ENCODE measurements at places on chromosomes 3 and 15.
A peak's percentile ranks its signal among the peaks of the same experiment; 100 is the strongest.

DNA sequence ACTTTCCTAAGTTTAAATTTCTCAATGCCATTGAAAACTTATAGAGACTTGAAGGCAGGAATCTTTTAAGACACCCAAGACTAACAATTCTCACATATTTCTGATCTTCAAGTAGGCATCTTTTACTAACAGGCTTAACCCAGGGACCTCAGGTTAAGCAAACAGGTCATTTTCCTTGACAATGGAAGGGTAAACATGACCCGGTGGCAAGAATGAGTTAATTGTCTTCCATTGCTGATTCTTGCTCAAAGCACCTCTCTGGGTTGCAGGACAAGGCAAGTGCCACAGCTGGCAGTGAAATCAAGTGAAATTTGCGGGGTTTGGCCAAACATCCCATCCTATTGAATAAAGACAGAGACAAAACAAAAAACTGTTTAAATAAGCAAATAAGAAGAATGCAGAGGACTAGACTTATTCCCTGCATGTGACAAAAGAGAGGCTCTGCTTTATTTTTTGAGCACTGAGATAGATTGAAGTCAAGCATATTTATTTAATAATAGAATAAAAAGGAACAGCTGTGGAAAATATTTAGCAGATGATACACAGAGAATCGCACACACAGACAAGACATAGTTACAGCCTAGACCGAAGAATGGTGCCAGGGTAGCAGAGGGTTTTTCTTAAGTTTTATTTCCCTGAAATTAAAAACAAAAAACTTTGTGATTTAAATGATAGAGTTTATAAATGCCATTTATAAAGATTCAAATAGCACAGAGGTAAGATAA lies 56.0 kb upstream of the MITF start:
- no peak for DNase-seq

GRCh38 chr3:172305552-172305951 lies 142.7 kb downstream of the GHSR start:
- no peak for DNase-seq

DNA sequence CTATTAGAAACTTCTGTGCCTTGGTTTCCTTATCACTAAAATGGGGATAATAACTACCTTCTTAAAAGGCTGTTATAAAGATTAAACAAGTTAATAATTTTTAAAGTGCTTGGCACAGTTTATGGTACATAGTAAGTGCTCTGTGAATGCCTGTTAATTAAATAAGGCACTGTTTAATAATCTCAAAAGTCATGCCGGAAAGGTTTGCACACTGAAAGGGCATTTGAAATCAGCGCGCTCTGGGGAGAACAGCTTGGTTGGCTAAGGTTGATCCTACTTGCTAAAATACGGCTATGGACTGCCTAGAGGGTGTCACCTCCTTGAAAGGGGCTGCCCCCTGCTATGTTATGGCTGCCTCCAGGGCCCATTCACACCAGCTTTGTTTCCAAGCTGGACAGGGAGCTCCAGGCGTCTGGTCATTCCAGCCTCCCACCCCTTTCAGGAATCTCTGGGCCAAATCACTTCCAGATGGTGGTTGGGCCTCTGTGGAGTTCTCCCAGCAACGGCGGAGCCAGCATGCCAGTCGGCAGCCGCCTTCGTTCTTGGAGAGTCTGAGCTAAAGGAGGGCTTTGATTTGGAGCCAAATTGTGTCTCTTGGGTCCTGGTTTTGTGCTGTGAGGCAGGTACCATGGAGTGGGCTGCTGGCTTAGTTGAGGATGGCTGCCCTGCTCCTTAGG lies 5.9 kb downstream of the FLNB start:
- DNase-seq, result no peak

DNA sequence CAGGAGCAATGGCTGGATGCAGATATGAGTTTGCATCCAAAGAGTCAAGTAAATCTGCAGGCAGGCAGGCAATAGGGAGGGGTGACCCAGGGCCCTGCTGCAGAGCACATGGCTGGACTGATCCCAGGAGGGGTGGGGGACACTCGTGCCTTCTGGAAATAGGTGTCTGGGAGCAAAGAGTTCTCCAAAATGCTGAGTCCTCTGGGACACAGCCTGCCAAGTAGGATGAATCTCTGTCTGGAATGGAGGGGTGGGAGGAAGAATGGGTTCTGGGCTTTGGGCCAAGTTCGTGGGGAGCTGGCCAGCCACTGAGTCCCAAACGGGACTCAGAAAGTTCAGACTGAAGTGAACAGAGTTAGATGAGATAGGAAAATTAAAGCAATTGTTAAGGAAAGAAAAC lies 214.5 kb downstream of the MTHFS start:
- DNase-seq, result no peak

GRCh38 chr3:23172059-23172458 lies 31.1 kb upstream of the UBE2E2 start:
- DNase-seq, result no peak

GRCh38 chr15:63091679-63092446 lies 29.8 kb upstream of the LACTB start:
- DNase-seq, result no peak

- DNase-seq, result no peak
Measured at GRCh38 chr3:38047896-38048295, 8.9 kb downstream of the DLEC1 start.

GRCh38 chr3:135240426-135240825 lies 445.4 kb downstream of the EPHB1 start:
- DNase-seq, result no peak

- no peak for DNase-seq
Measured at GRCh38 chr3:38617586-38617985, 31.9 kb downstream of the SCN5A start.

- DNase-seq, result no peak
Measured at GRCh38 chr3:171948674-171949073, 90.7 kb upstream of the FNDC3B start.

DNA sequence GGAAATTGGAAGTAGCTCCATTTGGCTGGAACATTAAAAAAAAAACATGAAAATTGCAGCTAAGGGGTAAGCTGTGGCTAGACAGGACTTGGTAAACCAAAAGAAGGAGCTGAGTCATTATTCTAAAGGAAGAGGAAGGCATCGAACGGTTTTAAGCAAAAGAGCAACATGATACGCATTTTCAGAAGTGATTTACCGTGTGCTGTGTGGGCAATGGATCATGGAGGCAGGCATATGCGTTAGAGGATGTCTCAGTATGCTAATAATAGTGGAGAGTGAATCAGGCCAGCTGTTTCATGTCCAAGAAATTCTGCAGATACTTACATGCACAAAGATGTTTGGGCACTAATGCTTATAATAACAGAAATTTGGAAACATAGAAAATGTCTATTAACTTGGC lies 409.1 kb upstream of the ATP11B start:
- DNase-seq, result no peak

GRCh38 chr3:101876142-101876541 lies 26.8 kb downstream of the NFKBIZ start:
- DNase-seq, result no peak

DNA sequence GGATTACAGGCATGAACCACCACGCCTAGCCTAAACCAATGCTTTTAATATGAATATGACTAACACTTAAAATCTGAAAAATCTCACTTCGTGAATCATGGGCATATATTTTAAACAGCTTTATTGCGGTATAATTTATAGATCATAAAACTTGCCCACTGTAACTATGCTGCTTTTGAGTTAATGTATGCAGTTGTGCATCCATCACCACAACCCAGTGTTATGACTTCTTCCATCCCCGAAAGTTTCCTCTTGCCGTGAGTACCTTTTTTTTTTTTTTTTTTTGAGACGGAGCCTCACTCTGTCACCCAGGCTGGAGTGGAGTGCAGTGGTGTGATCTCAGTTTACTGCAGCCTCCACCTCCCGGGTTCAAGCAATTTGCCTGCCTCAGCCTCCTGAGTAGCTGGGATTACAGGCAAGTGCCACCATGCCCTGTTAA lies 7.1 kb downstream of the KAT2B start:
- DNase-seq, result no peak

DNA sequence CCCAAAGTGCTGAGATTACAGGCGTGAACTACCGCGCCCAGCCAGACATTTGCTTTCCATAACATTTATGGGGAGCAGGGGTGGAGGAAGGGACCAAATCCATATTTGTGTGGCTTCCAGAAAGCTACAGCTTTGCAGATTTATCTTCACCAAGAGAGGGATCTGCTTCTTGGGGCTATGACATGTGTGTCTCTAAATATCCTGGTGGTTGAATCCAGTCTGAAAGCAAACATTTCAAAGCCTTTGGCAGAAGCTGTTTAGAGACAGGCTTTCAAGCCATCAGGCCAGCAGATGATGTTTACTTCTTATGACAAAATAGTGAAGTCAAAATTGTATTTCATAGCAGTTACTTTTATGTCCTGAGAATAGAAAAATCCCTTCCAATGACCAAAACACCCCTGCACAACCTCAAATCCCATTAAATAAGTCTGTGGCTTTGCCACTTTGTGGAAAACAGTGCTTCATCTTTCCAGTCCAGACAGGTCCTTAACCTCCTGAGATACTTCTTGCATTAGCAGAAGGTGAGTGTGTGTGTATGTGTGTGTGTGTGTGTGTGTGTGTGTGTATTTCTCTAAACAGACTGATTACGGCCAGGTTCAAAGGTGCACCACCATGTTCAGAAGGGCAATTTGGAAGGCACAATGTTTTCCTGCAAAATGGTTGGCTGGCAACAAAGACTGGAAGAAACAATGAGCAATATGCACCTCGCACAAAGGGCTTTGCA lies 191.4 kb upstream of the LRIG1 start:
- no peak for DNase-seq

- no peak for DNase-seq
Measured at GRCh38 chr15:59532770-59533379, 78.7 kb upstream of the GCNT3 start.

GRCh38 chr3:9933561-9934234 lies at the start of gene CRELD1:
CRELD1 (plus strand) TSS chr3:9933834; CDS start chr3:9934439, 605 bp downstream.
- peak; percentile 96 for DNase-seq

- no peak for DNase-seq
Measured at GRCh38 chr3:38229036-38229435, 36.6 kb upstream of the SLC22A13 start.

- DNase-seq, result no peak
Measured at GRCh38 chr3:180116203-180116602, 79.5 kb upstream of the PEX5L start.

DNA sequence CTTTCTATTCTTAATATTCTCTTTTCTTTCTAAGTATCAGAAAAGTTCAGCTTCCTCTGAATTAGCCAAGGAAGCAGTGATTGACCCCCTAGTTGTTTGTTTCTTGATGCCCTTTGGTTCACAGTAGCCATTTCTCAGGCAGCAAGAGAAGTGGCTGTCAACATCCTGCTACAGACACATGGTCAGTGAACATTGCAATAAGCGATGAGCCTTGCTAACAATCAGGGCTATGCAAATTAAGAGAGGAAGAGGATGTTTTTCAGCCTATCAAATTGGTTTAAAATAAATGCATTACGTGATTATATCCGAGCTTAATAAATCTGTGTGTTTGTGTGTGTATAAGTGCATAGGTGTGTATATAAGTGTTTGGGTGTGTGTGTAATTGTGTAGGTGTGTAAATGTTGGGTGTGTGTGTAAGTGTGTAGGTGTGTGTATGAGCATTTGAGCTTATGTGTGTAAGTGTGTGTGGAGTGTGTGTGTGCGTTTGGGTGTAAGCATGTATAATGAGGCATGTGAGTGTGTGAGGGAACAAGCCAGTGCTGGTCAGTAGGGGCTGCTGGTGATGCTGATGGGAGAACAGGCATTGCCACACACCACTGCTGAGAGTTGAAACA lies 78.1 kb upstream of the XCR1 start:
- DNase-seq, result no peak

- no peak for DNase-seq
Measured at GRCh38 chr3:145557405-145557804, 603.6 kb downstream of the PLOD2 start.

GRCh38 chr3:115448851-115449250 lies 174.5 kb upstream of the GAP43 start:
- DNase-seq, result no peak

DNA sequence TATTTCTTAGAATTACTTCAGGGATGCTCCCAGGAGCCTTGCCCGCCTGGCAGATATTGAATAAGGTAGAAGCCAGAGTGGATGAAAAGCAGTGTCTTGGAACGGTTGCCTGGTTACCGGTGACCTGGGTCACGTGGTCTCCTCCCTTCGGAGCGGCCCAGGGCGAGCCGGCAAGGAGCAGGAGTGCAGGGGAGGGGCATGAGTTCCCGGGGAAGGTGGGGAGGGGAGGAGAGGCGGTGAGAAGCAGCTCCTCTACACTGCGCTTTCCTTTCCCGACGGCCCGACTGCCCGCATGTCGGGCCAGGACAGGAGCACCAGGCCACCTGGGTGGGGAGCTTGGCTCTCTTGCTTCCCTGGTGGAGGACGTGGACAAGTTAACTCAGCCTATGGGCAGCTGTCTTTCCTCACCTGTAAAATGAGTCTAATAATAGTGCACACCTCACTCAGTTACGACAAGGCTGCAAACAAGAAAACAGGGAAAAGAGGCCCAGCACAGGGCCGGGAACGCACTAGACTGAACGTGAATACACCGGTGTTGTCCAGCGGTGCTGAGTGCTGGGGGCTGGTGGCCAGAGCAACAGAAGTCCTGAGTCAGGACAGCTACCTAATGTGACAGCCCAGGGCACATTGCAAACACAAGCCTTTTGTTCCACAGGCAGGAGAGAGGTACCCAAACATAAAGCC lies 198.3 kb downstream of the ADAMTS9 start:
- no peak for DNase-seq

GRCh38 chr15:95663156-95664100 lies 667.1 kb upstream of the NR2F2 start:
- no peak for DNase-seq

DNA sequence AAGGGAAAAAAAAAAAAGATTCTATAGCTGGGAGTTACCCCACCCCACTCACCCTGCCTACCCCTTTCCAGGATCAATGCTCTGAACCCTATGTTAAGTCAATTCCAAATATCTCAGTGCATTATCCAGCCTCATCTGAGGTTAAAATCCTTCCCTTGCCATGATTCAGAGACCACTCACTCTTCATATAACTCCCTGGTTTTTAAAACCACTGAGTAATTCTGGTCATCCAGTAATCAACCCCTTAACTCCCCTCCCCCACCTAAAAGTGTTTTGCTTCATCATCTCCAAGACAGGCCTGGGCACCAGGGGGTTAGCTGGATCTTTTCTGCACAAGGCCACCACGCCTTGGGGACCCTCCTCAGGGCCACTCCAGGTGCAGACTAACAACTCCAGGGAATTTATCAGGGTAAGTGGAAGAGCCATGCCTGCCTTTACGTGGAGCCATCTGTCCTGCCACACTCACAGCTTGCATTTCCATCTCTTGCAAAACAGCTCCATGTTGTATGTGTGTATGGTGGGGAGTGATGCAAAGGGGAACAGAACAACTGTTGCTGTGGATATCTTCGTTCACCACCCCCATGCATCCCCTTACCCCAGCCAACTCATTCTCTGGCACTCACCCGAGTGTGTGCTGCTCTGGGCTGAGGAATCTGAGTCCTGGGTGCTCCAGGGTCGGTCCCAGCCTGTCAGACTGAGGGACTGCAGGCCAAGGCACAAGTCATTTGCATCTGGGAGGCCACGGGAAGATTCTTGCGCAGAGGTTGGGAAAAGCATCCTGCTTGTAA lies 30.7 kb upstream of the RPS17 start:
- DNase-seq, result no peak
